Activated CD8-positive, alpha-beta memory T cell treated with anti-CD3 and anti-CD28 coated beads, Interleukin-2, amount 10 ng/mL, durations not matched to agents 7 days and 5 days (primary cell): ENCODE measurements at places on chromosomes 4 and X. TPM values are rescaled to one million over a fixed set of nuclear protein-coding genes. Genes with fewer than 3 reads are reported as not detected.

The PIGA gene
- 21.5 TPM for total RNA-seq

The MAP7D2 gene
- 0.40 TPM for total RNA-seq

The NSG1 gene
- 9.8 TPM for total RNA-seq

DNA sequence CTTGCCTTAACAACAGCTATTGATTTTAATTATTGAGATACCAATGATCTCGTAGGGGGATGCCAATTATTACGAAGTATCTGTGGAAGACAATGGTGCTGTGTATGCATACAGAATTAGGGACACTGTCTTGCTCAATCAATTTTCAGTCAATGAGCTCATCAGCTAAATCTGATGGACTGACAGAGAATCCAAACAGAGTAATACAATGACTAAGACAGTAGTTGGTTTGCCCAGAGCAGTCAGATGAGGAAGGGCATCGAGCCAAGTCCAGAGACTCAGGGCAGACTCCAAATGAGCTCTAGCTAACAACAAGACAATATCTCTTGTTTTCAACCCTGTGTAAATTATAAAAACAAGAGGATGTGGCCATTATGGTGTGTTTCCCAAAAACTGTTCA, 14.7 kb upstream of the GSX2 start:
- no peak for DNase-seq

DNA sequence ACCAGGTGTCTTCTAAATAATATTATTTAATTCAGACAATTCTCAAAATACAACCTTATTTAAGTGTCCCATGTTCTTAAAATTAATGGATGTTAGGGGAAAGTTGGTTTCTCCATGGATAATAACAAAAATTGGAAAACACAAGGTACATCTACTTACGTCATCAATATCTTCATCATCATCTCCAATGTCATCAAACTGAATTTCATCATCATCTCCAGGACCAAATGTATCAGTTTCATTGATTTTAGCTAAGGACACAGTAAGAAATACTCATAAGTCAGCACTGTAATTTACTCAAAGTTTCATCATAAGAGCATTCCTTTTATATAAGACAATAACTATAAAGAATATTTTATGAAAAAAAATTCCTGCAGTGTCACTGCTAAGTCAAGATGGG, 11.3 kb downstream of the EIF1AX start:
- DNase-seq, result no peak

DNA sequence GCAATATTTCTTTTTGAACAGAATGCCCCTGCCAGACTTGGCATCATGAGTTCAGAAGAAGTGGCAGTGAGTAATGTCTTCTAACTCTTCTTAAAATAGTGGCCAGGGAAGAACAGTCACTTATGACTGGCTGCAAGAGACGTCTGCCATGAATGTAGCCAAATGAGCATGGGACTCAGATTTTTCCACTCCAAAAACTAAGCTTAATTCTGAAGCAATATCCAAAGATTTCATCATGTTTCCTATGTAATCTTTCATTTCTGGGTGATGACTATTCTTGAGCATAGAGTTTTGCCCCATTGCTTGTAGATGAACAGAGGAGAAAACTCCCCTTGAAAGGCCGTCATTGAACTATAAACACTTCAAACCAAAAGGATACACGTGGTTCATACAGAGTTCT, 11.8 kb downstream of the AMBN start:
- no peak for DNase-seq

- DNase-seq, result no peak
Measured at GRCh38 chr4:16655111-16655510, 243.3 kb downstream of the LDB2 start.

DNA sequence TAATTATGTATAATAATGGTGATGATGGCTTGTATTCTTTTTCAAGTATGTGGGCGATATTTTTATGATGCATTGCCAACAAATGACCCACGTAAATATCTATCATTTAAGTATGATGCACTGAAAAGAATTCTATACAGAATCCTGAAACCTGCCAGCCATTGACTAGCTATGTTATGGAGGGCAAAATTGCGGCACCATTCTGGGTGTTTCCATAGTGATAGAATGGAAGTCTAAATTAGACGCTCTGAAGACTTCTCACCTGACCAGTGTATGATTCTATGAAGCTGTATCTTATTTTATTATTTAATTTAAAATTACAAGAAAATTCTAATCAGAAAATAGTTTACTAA, 677 bp upstream of the CENPC start:
- no peak for DNase-seq

GRCh38 chr4:1770791-1771231, 22.3 kb upstream of the FGFR3 start:
- no peak for DNase-seq

DNA sequence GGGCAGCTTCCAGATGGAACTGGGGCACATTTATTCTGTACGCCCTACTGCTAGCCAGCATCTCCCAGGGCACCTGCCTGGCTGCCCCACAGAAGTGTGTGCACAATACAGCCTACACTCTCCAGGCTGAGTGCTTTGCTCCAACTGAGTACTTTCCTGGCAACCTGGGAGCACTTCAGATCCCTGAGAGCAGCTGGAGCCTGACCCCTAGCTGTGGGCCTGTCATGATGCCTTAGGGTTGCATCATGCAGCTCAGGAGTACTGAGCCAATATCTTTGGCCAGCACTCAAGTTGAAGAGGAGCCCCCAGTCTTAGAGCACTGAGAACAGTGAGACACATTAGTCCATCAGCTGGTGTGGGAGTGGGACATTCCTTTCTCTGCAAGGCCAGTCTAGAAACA, 321.9 kb downstream of the CFAP47 start:
- no peak for DNase-seq

DNA sequence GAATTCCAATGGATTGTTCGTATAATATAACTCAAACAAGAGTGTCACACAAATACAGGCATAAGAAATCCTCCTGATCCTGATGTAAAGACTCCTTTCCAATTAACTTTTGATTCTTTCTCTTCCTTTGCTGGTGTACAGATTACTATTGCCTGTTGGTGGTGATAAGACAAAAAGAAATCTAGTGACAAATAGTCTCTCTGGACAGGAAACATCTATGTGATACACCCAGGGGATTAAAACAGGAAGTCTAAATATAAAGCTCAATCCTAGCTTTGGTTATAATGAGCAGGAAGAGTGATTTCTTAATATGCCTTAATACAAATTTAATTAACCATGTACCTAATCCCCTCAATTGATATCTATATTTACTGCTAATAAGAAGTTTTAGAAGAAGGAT, 45.1 kb downstream of the ARHGEF6 start:
- no peak for DNase-seq
